ENCODE measurements at places on chromosomes 7 and 10.

DNA sequence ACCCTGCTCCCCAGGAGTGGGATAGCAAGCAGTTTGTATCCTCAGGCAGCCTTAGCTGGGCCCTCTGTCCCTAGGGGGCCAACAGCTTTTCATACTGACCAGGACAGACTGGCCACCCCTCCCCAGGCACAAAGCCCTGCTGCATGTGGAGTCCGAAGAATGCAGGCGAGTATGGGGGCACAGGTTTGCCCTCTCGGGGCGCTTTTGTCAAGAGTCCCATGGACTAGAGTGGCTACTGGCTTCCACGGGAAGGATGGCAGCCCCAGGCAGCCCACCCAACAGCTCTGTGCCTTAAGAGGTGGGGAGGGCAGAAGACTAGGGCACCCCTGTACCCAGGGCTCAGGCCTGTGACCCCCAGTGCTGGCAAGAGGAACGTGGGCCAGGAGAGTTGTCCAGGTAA, 10.7 kb downstream of the CXCL12 start:
- no peak for DNase-seq

- no peak for DNase-seq
These were observed 10.1 kb upstream of the ATOH7 start for GRCh38 chr10:68242051-68242450.

GRCh38 chr10:80596391-80597257, 58.9 kb downstream of the SH2D4B start:
- DNase-seq: no peak

DNA sequence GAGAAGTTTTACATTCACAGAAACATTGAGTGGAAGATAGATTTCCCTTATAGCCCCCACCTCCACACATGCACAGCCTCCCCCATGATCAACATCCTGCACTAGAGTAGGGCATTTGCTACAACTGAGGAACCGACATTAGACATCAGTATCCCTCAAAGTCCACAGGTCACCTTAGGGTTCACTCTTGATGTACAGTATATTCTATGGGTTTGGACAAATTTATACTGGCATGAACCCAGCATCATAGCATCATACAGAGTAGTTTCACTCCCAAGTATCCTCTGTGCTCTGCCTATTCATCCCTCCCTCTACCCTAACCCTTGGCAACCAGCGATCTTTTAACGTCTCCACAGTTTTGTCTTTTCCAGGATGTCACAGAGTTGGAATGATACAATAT, 64.4 kb downstream of the VSTM4 start:
- no peak for DNase-seq

- DNase-seq: no peak
These were observed 37.3 kb downstream of the KIF20B start for GRCh38 chr10:89738551-89739209.

DNA sequence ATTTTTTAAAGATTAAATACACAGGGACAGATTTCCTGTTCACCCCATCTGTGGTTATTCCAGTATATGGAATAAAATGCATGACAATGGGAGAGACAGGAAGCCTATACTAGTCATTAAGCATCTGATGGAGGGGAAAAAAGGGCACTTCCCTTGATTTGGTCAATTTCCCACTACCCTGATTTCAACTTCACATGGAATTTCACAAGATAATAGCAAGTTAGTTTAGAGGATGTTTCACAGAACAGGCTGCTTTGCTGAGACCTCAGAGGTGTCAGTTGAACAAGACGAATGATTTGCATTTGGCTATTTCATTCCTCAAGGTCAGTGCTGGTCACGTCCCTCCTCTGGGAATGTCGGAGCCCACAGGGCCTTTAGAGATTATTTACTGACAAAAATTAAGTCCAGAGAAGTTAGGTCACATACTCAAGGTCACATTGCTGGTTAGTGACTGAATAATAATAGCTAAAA, 4.7 kb upstream of the ITPRIP start:
- no peak for DNase-seq

DNA sequence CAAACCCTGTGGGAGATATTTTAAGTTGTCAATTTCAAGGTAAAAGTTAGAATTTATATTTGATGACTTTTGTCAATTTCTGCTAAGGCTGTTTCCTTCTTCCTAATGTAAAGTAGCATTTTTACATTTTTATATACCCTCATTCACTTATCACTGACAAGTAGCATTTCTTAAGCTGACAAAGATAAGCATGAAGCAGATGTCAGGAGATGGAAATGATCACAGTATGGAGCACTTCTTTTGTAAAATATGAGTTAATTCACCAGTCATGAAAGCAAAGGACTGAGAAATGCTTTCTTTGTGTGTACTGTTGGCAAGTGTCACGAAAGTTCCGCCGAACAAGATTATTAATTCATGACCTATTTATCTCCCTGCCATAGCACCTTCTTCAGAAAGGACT, 503.9 kb downstream of the DNAJB9 start:
- DNase-seq: no peak

DNA sequence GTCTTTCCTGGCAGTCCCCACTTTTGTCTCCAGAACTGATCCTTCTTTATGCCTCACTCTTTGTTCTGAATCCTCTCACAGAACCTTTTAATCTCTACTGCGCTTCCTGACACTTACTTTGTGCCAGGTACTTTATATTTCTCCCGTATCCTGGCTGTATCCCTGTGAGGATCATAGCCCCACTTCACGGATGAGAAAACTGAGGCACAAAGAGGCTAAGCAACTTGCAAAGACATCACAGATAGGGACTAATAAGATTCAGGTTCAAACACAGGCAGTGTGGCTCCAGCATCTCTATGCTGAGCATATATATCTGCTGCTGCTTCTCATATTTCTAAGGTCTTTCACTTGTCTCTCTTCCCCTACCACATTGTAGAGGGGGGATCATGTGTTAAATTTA, 116.7 kb downstream of the CHN2 start:
- DNase-seq: no peak

- DNase-seq: no peak
These were observed 20.6 kb upstream of the ARHGAP12 start for GRCh38 chr10:31949266-31949665.

DNA sequence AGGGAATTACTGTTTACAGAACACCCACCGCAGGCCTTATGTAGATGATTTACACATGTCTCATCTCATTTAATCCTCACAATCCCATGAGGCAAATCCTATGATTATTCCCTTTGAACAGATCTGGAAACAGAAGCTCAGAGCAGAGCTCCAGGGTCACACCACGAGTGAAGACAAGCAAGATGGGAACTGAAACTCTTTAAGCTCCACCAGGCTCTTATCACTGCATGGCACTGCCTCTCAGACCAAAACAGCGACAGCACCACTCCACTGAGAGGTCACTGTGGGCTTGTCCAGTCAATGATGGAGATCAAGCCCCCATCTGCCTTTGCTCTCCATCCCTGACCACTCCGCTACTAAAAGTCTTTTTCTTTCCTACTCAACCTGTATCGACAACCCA, 5.9 kb downstream of the GRID1 start:
- DNase-seq: no peak

DNA sequence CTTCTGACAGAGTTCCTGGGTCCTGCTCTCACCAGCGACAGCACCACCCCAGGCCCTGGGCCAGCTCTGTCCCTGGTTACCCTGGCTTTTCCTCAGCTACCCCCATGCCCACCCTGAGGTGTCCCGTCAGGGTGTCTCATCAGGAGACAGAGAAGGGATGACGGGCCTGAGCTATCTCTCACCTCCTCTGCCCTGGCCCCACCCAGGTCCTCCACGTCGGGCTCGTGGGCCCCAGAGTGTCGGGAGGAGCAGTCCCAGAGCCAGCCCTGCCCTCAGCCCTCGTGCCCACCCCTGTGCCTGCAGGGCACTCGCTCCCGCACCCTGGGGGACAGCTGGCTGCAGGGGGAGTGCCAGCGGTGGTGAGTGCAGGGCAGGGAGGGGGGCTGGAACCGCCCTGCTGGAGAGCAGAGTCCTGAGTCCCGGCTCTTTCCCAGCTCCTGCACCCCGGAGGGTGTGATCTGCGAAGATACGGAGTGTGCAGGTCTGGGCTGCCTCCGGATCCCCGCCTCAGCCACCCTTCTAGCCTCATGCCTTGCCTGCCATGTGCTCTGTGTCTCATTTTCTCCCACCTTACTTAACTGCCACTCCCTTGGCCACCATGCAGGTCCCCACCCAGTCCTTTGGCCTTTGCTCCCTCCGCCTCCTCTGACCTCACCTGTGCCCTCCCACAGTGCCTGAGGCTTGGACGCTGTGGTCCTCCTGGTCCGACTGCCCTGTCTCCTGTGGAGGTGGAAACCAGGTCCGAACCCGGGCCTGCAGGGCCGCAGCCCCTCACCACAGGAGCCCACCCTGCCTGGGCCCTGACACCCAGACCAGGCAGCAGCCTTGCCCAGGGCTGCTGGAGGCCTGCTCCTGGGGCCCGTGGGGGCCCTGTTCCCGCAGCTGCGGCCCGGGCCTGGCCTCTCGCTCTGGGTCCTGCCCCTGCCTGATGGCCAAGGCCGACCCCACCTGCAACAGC, 16.7 kb upstream of the ZNF862 start:
- DNase-seq: no peak

GRCh38 chr10:37478381-37478780, 353.0 kb downstream of the ANKRD30A start:
- no peak for DNase-seq

GRCh38 chr7:74399006-74399405, 54.7 kb upstream of the GTF2IRD1 start:
- no peak for DNase-seq

DNA sequence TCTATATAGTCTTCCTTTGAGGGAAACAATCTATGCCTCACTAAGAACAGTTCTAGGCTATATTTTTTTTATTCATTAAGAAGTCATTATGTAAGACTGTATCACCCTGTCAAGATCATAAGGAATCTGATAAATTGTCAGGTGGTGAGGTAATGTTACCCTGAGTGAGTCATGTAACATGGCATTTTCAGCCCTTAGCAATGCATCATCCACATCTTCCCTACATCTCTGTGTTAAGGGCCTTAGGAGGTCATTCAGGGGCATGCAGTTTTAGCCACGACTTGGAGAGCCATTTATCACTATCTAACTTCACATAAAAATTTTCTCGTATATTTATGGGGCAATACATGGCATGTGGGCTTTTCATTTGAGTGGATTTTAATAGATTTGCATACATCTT, 924.5 kb upstream of the MBL2 start:
- no peak for DNase-seq

DNA sequence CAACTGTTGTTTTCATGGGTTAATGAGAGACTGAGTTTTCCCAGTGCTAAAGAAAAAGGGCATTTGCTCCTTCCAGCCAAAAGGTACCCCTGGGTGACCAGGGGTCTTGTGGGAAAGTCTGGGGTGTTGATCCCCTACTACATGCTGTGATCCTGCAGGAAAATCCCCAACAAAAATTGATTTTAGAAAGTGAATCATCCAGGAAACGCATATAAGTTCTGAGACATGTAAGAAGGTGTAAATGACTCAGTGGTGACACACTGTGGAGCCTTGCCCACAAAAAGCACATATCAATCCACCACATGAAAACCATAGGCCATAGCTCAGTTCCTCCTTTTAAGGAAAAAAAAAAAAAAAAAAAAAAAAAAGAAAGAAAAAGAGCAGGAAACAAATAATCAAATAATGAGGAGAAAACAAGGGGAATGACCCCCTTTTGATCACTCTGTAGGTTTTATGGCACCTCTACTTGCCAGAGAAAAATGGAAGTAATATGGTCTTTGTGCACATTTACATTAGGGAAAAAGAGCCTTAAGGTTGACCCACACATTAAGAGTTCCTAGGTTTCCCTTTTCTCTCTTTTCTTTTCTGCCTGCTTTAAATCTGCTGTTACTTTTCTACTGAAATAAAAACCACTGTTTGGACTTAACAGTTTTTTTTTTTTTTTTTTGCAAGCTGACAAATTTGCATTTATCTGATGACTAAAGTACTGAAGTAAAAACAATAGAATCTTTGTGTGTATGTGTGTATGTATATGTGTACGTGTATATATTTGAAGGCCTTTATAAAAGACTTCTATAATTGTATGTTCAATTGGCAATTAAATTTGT, 386.0 kb downstream of the KIF20B start:
- no peak for DNase-seq

DNA sequence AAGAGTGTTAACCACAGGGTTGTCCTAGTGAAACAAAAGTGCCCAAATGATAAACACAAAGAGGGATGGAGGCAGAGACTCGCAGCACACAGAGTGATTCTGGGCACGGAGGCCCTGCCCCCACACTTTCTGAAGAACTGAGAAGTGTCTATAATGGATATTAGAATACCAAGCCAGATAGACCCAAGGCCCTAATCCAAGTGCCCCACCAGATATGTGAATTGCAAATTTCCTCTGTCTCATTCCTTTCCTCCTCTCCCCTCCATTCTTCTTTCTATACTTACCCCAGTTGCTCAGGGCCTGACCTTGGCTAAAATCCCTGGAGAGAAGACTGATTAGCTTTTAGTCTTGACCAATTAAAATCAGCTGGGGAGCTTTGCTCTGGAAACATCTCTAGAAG, 106.8 kb upstream of the AOAH start:
- no peak for DNase-seq

GRCh38 chr10:71649631-71650030, 69.9 kb downstream of the C10orf105 start:
- no peak for DNase-seq

DNA sequence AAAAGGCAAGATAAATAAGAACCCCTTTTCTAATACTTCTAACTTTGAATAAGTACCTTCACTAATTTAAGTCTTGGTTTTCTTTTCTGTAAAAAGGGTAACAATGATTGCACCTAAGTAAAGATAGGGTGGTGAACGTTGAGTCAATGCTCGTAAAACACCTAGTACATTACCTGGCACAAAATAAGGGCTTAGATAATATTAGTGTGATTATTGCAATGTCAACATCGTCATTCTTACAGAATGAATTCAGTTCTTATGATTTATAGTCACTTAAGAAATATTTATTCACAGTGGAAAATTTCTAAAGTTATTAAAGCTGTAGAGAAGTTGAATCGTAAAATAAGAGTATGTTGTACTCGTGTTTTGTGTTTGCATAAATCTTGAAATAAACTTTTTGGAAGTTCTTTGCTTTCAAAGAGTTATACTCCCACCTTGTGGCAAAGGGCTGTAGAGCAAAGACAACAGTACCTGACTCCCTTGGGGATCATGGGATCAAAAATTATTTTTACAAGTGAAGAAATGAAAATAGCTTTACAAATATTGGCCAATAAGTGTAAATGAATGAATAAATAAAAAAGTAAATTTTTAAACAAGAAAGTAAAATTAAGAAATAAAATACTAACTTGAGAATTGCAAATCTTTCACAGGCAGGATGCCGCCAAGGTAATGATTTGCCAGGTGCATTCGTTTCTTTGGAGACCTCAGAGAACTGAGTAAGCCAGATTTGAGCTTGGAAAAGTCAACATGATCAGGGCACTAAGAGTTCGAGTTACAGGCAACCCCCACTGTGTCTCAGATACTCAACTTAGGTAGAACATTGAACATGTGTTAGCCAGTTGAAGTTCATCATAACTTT, 285.8 kb upstream of the CACNA2D1 start:
- DNase-seq: no peak

DNA sequence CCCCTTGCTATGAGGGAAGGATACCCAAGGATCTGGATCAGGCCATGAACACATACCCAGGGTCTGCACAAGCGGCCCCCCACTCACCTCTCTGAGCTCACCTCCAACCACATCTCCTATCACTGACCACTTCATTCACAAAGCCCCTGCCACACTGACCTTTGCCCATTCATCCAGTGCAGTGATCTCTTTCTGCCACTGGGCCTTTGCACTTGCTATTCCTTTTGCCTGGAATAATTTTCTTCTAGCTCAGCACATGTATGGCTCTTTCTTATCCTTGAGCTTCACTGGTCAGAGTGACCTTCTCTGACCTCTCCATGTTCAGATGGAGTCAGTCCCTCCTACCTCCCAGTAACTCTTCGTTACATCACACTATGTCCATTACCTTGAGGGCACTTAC, 48.3 kb downstream of the ADRA2A start:
- no peak for DNase-seq

- no peak for DNase-seq
These were observed 139.1 kb upstream of the CSTF2T start for GRCh38 chr10:51838471-51838870.

Measured in activated CD8-positive, alpha-beta memory T cell treated with anti-CD3 and anti-CD28 coated beads for 1 hour (primary cell).